Chondrocyte (in vitro differentiated cells): ENCODE measurements at places on chromosomes 13 and 19.

DNA sequence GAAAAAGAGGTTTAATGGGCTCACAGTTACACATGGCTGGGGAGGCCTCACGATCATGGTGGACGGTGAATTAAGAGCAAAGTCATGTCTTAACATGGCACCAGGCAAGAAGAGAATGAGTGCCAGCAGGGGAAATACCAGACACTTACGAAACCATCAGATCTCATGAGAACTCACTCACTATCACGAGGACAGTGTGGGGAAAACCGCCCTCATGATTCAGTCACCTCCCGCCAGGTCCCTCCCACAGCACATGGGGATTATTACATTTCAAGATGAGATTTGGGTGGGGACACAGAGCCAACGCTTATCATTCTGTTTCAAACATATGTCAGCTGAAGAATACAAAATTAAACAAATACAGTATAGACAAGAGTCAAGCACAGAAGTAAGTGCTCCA is 165.1 kb downstream of the PCCA start:
- no peaks in the 10 kb centered on the region for H3K4me1 ChIP-seq
- H3K36me3 ChIP-seq: peaks cover 4% of the 10 kb centered on the region
- no peak for DNase-seq
- H3K4me3 ChIP-seq: no peak overlapping the region
- H3K27me3 ChIP-seq: no peaks in the 10 kb centered on the region

DNA sequence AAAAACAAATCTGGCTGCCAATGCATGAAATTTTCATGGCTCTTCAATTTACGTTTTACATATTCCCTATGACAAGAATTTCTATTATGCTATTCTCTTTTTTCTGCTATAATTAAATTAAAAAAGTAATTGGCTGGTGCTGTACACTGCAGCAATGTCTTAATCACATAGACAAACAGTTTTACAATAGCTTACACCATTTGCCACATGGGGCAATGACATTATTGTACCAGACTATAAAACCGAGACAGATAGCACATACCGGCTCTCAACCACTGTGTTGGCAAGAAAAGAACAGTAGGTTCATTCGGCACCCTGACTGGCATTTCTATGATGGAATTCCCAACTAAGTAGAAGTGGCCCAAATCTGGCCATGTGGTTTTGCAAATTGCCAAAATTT is 67.7 kb downstream of the DACH1 start:
- H3K4me3 ChIP-seq: no peak overlapping the region
- DNase-seq: no peak
- H3K4me1 ChIP-seq: no peaks in the 10 kb centered on the region
- no peaks in the 10 kb centered on the region for H3K36me3 ChIP-seq

DNA sequence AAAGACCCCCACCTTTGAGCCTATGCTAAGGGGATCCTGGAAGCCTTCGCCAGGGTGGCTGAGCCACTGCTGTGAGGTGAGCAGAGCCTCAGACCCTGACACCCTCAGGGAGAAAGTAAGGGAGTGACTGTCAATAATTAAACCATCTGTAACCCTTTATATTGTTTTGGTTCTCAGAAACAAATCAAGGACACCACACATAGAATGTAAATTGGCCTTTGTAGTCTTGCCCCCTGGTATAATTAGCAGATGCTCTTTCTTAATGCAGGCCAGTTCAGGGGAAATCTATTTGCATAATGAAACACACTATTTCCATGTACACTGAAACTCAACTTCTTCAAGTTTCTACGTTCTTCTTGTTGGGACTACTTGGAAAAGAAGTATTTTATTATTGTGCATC is 127.7 kb upstream of the EDNRB start:
- no peak for DNase-seq
- no peak overlapping the region for H3K4me3 ChIP-seq
- no peak overlapping the region for H3K27ac ChIP-seq
- no peaks in the 10 kb centered on the region for H3K27me3 ChIP-seq
- H3K4me1 ChIP-seq: no peaks in the 10 kb centered on the region

DNA sequence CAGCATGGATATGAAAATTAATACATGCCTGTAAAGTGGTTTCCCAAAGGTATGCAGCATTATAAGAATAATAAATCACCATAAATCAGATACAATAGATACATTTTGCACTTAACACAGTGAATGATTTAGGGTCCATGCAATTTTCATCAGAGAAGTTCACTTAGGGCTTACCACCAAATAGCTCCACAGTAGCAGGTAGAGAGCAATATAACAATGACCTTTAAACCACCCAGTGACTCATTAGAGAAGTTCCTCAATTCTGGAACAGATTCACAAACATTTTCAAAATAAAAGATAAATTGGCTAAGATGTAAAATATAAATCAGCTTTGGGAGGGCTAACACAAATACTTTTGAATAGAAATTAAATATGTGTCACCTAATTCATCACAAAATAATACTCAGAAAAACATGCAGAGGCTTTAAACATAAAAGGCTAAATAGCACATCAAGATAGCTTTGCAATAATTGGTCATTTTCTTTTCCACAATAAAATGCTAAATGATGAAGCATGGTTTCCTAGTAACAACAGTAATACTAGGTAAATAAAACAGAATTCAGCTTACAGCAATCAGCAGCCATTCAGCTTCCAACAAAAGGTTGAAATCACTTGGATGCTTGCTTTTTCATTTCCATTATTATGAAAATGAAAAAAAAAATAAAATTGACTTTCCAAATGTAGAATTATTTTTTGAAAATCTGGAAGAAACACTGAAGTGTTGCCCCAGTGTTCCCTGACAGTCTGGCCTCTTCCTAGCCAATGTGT is 84.3 kb upstream of the NBEA start:
- H3K36me3 ChIP-seq: no peaks in the 10 kb centered on the region
- H3K4me3 ChIP-seq: no peak overlapping the region
- H3K27ac ChIP-seq: no peak overlapping the region
- peaks cover 4% of the 10 kb centered on the region for H3K4me1 ChIP-seq
- no peaks in the 10 kb centered on the region for H3K27me3 ChIP-seq
- no peak for DNase-seq

DNA sequence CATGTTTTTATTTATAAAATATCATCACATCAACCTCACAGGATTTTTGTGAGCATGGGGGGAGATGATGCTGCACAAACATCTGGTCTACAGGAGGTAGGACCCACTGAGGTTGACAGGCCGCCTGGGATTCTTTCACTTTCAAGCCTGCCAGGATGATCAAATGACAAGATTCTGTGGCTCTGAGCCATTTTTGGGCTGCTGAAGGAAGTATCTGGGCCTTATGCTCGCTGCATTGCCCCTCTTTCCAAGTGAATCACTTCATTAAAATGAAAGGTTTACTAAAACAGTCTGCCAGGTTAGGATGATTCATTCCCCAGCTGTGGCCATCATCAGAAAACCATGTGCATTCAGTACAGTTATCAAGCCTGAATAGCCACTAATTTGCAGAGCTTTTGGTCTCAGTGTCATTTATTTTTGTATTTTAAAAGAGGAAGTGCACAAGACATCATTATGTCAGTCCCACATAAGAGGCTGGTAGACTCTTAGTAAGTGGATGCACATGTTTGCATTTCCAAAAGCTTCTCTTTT is 34.4 kb downstream of the STARD13 start:
- peak overlapping the region; percentile 98 for H3K27ac ChIP-seq
- H3K4me3 ChIP-seq: peak overlapping the region; percentile 13
- peaks cover 52% of the 10 kb centered on the region for H3K4me1 ChIP-seq
- no peak for DNase-seq

DNA sequence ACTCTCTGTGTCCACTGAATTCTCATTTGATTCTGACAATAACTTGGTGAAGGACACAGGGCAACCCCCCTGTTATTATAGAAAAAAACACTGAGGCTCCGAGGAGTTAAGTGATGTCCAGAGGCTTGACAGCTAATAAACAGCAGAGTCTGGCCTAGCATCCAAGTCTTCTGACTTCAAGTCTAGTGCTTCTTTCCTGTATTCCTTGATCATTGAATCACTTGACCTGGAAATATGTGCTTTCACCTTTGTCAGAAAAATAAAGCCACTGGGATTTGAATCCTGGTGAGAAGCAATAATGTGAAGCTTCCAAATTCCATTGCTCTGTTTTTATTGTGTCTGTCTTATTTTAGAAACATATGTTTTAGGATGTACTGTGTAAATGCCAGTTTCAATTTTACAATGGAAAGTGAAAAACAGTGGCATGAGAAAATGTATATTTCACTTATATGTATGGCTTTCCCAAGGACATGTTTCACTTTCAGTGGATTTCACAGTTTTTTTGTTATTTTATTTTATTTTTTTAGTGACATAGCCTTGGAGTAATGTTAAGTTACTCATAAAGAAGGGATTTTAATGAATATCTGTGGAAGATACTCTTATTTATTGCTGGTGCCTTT is 190.2 kb downstream of the GPC6 start:
- H3K36me3 ChIP-seq: no peaks in the 10 kb centered on the region
- no peaks in the 10 kb centered on the region for H3K27me3 ChIP-seq
- peak overlapping the region; percentile 92 for H3K27ac ChIP-seq
- DNase-seq: no peak
- H3K4me1 ChIP-seq: peaks cover 56% of the 10 kb centered on the region
